Stimulated activated CD4-positive, alpha-beta T cell treated with anti-CD3 and anti-CD28 coated beads, Interleukin-1b, Interleukin-23, amount 100 ng/mL, for 1 hour (primary cell): ENCODE measurements at places on chromosomes 3 and 15.

- DNase-seq, result no peak
Measured at GRCh38 chr3:88703501-88704059, 403.8 kb upstream of the EPHA3 start.

- no peak for DNase-seq
Measured at GRCh38 chr15:93270937-93271467, 182.0 kb upstream of the RGMA start.

DNA sequence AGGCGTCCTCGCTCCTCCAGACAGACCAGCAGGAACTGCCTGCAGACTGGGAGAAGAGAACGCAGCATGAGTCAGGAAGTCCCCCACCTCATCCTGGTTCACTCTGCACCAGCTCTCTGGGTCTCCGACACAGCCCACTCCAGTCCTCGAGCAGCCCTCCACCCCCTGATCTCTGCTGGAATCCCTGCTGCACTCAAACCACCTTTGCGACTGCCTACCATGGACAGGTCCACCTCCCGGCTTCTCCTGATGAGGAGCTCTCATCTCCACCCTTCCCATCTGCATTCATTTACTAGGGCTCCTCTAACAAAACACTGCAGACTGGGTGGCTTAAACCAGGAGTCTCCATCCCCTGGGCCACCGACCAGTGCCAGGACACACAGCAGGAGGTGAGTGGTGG is 202.3 kb upstream of the IGF1R start:
- no peak for DNase-seq

- DNase-seq, result no peak
Measured at GRCh38 chr3:113183748-113184661, 27.4 kb upstream of the BOC start.

- no peak for DNase-seq
Measured at GRCh38 chr3:17707813-17708543, 34.5 kb downstream of the TBC1D5 start.

GRCh38 chr3:69271098-69271497 is 114.8 kb downstream of the FRMD4B start:
- no peak for DNase-seq

GRCh38 chr3:81302045-81302444 is 459.4 kb downstream of the GBE1 start:
- DNase-seq, result no peak

DNA sequence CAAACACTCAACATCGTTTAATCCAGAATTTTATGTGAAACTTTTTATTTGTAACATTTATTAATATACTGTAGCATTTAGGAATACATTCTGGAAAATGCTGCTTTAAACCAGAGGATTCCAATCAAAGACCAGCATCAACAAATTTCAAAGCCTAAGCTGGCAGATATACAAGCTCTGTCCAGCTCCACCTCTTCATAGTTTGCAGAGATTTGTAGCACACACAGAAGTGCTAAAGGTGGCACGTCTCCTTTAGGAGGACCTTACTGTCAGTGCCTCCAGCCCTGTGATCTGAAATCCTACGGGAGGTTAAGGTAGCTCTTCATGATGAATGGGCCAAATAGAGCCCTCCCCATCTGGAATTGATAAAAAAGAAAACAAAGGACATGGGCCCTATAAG is 329.7 kb upstream of the NECTIN3 start:
- DNase-seq, result no peak

GRCh38 chr15:70976851-70977250 is 84.2 kb downstream of the LRRC49 start:
- DNase-seq, result no peak

DNA sequence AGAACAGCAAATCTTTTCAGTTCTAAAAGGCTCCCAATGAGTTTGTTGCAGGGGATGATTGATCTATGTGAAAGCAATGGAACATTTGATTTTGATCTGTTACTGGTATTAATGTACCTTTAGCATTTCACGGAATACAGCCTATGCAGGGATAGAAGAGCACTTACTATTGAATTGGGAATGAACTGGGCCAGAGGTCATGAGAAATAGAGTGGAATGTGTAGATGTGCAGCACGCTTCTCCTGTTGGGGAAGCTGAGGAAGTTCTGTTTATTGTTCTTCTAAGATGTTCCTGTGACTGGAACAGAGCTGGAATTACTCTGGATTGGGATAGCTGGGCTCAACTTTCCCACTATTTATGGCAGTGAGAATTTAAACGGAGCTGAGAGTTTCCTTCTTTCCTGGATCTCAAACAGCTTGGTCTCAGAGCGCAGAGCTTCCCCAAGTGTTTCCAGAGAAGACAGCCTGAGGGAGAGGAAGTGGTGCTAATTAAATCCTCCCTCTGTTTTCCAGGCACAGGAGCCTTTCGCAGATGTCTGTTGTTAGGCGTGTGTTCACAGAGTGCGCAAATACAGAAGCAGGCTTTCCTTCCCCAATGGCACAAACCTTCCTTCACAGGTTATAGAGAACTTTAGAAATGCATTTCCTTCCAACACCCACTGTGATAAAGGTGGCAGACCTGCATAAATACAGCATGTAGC is 32.5 kb downstream of the TPRG1 start:
- no peak for DNase-seq

- no peak for DNase-seq
Measured at GRCh38 chr3:111538681-111539083, 3.3 kb upstream of the CD96 start.

GRCh38 chr3:173191611-173192010 is 50.6 kb upstream of the SPATA16 start:
- no peak for DNase-seq

GRCh38 chr3:146542179-146542578 is 2.2 kb downstream of the PLSCR1 start:
- no peak for DNase-seq

GRCh38 chr15:62798536-62798935 is 244.0 kb upstream of the TPM1 start:
- no peak for DNase-seq

- no peak for DNase-seq
Measured at GRCh38 chr15:101059381-101060341, 140.5 kb downstream of the LRRK1 start.

GRCh38 chr3:71725271-71725991 is at the start of gene EIF4E3:
Gene EIF4E3, minus strand, starts transcription at chr3:71725402. Its CDS starts 35 bp downstream, at chr3:71725367.
- DNase-seq, result no peak

- no peak for DNase-seq
Measured at GRCh38 chr15:87938031-87938430, 318.5 kb downstream of the NTRK3 start.

DNA sequence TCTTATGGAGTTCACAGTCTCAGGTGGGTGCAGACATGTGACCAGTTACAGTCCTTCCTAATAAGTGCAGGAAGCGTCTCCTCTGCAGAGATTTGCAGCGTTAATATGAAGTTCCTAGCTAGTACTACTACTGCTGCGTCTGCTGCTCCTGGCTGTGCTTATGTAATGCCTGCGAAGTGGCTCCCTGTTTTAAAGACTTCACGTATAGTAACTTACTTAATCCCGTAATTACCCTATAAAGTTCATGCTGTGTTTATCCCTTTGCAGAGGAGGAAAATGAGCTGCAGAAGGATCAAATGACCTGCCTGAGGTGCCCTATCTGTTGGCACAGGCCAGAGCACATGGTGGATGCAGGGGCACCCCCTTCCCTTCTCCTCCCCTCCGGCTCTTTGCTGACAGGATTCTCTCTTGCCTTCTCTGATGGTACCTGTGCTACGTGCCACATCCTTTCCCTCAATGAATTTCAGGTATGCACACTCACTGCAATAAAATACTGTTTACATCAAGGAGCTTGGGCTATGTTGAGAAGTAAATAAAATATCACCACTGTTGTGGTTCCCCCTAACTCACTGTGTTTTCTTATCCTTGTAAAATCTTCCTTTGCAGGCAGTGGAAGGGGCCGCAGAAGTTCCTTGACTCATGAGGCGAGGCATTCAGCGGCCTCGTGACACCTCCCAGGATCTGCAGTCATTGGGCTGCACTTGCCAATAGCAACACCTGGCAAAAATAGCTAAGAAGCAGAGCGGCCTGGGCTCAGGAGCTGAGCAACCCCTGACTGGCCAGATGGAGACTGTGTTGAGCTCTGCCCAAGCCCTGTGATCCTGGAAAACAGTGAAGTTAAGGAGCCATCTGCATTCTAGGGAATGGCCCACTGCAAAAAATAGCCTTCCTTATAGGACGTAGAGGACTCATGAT is 188.9 kb upstream of the ATP10A start:
- no peak for DNase-seq

GRCh38 chr3:174295306-174296092 is 563.6 kb upstream of the NAALADL2 start:
- DNase-seq, result no peak

DNA sequence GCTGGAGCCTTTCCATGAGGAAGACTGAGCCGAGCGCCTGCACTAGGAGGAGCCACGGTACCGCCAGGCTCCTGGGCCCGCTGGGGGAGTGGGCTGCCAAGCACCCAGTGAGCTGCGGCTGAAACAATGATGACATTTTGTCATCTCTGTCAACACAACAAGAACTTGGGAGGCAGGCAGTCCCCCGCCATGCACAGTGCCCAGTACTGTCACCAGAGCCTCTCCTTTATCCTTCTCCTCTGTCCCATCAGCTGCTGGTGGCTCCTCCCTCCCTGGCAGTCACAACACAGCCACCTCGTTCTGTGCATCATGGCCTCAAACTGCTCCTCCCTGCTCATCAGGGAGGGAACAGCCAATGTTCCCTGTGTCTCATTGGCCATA is 34.0 kb upstream of the PCSK6 start:
- no peak for DNase-seq

DNA sequence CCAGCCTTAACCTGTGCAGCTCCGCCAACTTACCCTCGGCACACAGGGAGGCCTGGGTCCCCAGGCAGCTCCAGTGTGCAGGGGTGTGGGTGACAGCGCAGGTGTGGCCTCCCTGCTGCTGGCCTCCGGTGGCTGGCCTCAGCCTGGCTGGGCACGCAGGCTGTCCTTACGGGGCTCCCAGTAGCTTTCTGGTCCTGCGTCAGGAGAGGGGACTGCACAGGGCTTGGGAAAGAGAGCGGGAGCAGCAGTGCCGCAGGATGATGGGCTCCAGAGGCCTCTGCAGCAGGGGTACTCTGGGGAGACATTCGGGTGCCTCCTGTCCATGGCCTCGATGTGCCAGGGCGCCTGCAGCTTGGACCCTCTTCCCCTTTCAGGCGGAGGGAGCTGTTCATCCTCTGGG is 9.4 kb downstream of the APBA2 start:
- no peak for DNase-seq

- DNase-seq, result no peak
Measured at GRCh38 chr15:71281256-71281655, 166.0 kb downstream of the THSD4 start.

GRCh38 chr3:186628756-186629155 is 11.4 kb upstream of the FETUB start:
- DNase-seq, result no peak

- DNase-seq, result no peak
Measured at GRCh38 chr3:123833398-123833785, 50.7 kb downstream of the MYLK start.

DNA sequence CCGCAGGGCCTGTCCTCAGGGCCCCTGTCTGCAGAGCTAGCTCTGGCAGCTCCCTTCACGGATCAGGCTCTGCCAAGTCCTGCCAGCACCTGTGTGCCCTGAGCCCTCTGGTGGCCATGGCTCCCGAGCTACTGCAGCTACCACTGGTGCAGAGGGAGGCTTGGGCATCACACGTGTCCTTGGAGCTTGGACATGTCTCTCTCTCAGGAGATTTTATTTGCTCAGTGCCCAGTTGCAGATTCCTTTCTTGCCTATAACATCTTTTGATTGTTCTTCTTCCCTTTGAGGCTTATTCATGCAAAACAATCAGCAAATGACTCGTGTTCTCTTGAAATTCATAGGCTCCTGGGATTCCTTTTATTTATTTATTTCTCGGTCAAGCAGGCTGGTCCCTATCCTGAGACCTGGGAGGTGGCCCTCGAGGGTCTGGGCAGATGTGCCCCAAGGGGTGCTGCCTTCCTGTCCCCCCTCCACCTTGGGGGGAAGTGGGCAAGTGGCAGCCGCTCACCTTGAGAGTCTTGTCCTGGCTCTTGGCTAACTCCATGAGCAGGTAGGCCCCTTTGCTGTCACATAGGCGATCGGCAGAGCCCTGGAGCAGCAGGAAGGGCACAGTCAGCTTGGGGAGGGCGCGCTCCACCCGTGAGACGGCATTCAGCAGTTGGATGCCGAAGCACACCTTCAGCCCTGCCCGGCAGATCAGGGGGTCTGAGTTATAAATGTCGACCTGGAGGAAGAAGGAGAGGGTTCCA is 21.9 kb downstream of the ABTB1 start:
- no peak for DNase-seq

DNA sequence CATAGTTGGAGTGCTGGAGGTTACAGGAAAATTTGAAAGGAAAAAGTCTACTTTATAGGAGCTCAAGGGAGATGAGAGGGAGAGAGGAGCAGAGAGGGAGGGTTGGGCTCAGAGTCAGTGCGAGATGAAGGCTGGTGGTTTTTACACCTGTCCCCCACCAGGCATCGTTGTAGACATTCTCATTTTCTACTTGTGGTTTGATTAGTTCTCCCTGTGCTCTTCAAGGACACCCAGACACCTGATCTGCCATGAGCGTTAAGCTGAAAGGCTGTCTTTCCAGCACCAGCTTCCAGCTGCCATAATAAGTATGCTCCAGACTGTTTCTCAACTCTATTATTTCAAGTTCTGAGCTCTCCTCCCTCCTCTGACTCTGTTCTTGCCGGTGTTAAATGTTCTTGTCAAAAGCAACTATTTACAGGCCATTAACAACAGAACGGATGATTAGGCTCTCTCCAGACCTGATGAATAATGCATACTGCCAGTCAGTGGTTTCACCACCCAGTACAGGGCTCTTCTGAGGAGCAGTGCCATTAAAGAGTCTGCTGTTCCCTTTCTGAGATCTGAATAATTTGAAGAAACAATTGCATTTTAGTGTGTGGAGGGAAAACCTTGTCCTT is 514.6 kb upstream of the MCTP2 start:
- no peak for DNase-seq

DNA sequence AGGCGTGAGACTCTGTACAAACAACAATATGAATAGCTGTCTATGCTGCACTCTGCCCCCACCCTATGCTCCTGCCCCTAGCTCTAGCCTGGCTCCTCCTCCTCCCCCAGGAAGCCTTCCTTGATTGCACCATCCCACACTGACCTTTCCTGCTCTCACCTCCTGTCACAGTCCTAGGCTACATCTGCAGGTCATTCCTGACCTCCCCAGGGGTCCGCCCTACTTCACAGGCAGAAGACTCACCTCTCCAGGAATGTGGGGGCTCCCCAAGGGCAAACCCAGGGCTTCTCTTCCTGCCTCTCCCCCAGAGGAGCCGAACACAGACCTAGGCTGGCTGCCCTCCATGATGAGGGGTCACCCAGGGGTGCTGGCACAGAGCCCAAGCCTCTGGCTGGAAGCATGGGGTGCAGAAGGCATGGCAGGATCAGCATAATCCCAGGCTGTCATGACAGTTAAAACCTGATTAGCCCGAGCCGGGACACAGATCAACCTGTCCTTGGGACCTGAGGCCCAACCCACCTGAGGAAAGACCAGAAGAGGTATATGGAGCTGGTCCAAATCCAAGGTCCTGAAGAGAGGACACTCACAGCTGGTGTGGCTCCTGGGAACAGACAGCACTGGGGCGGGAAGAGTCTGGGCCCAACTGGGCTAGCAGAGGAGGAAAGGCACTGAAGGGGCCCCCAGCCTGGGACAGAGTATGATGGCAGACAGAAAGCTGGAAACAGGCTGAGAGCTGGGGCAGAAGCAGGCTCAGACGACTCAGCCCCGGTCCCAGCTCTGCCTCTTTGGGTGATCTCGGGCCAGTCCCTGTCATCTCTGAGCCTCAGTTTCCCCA is 5.9 kb downstream of the SEMA7A start:
- DNase-seq, result no peak

- no peak for DNase-seq
Measured at GRCh38 chr3:144142151-144142840, 170.7 kb downstream of the DIPK2A start.

- no peak for DNase-seq
Measured at GRCh38 chr3:177610686-177611633, 413.7 kb upstream of the TBL1XR1 start.

- DNase-seq, result no peak
Measured at GRCh38 chr3:188690064-188690463, 481.7 kb upstream of the TPRG1 start.
